ENCODE measurements at places on chromosomes 4 and X.

GRCh38 chr4:173508386-173509035 lies 21.5 kb downstream of the HAND2 start:
- DNase-seq, result no peak

GRCh38 chr4:177041356-177041755 lies 248.6 kb upstream of the VEGFC start:
- DNase-seq, result no peak

- no peak for DNase-seq
Observed at GRCh38 chrX:108735091-108735678, 1.2 kb downstream of the IRS4 start.

DNA sequence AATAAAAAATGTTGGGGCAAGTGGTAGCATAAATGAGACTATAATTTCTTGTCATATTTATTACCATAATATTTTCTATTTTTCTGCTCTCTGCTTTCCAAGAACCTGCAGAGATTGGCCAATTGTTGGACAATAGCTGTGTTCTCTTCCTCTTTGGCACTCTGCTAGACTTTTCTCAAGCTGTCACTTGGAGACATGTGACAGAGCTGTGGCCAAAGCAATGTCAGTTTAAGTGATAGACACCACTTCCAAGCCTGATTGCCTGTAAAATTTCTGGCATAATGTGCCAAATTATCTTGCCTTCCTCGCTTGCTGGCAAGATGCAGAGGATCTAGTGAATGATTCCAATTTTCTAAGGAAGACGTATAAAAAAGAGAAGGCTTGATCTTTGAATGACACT lies 162.2 kb upstream of the NDST4 start:
- no peak for DNase-seq

DNA sequence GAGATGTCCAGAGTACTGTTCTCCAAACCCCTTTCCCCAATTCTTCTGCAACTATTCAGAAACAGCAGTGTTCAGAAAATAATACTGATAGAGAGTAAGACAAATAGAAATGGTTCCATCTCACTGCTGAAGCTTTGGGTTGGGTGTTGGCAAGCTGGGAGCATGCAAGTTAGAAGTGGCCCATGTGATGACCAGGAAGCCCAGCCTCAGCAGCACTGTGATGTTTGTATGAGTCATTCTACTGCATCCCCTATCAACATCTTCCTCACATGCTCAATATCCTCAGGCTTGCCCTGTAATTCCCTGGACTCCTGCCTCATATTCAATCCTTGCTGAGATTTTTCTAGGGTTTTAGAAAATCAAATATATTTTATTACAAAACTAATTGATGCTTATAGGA lies 96.5 kb downstream of the CHRDL1 start:
- DNase-seq, result no peak

DNA sequence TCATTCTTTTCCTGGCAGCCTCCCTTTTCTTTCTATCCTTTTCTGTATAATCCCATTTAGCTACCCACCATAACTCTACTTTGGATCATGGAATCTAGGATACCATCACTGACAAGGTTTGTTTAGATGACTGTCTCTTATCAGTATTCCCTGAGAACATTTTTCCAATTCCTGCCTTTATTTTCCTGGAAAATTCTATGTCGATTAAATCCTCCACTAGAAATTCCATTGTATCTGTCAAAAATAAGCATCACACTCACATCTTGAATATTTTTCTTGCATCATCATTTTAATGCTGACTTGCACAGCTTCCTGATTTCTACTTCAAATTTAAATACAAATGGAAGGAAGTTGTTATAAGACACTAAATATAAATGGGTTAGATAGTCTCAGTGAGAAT lies 20.2 kb downstream of the TRIM2 start:
- no peak for DNase-seq

DNA sequence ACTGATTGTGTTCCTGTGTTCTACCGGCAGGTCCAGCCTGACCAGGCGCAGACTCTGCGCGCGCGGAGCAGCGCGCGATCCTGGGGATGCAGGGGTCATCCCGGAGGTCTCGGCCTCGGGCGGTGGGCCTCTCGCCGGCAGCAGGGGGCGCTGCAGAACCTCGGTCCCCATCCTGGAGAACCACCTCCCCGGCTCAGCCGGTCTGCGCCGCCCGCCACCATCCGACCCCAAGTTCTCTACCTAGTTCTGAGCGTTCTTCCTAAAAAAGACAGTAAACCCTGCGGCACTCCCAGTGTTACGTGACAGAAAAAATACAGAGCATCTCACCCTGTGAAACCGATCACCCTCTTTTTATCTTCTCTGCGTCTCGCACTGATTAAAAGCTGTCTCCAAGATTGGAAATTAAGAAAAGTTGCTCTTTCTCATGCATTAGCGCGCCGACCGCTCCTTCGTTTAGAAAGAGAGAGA lies 1.6 kb downstream of the TRPC3 start:
- no peak for DNase-seq

GRCh38 chr4:186061921-186062320 lies 7.0 kb upstream of the TLR3 start:
- DNase-seq, result no peak

- DNase-seq, result no peak
Observed at GRCh38 chrX:1244164-1245076, 24.2 kb upstream of the CSF2RA start.

GRCh38 chr4:164177153-164177552 lies 576.8 kb upstream of the SMIM31 start:
- DNase-seq, result no peak

GRCh38 chr4:155773196-155773800 lies 14.5 kb downstream of the GUCY1B1 start:
- DNase-seq, result no peak

- no peak for DNase-seq
Observed at GRCh38 chr4:129358571-129358970, 262.6 kb downstream of the C4orf33 start.

Data from SK-N-MC (cell line).